ENCODE measurements at places on chromosomes 2 and 18.

DNA sequence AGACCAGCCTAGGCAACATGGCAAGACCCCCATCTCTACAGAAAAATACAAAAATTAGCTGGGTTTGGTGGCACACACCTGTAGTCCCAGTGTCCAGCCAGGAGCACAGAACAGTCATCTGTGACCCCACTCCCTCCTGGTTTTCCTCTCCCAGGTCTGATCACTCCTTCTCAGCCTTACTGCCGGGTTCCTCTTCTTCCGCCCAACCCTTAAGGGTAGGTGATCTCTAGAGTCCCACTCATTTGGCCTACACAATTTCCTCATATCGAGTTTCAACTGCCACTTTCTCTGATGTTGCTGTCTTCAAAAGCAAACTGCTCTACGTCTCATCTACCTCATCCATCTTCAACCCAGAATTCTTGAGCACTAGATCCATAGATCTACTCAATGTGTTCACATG, 13.4 kb upstream of the MAT2A start:
- DNase-seq, result no peak

- DNase-seq, result no peak
Observed at GRCh38 chr2:167550448-167550847, 662.2 kb downstream of the XIRP2 start.

- no peak for DNase-seq
Observed at GRCh38 chr2:137521653-137522619, 442.3 kb upstream of the HNMT start.

DNA sequence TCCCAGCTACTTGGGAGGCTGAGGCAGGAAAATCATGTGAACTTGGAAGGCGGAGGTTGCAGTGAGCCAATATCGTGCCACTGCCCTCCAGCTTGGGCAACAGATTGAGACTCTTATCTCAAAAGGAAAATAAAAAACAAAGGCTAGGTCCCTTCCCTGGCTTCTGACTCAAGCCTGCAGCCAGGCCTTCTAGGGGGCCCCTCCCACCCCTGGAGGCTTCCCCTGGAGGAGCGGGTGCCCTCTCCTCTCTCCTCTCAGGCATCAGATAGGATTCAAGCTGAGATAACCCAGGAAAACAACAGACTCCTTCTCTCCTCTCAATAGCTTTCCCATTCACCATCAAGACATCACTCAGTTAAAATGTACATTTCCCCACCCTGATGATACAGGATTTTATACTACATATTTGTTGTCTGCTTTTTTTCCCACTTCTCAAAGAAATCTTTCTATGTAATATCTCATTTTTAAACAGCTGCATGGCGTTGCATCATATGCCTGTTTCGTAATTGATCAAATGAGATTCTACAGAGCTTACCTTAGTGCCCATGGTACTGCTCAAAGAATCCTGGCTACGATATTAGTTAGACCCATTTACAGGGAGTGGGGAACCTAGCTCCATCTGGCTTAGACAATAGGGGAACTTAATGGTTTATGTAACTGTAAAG, 20.6 kb upstream of the C2orf72 start:
- no peak for DNase-seq
